ENCODE measurements at places on chromosomes 2 and 18.

GRCh38 chr2:239378918-239379640 lies 21.7 kb downstream of the HDAC4 start:
- DNase-seq = no peak

DNA sequence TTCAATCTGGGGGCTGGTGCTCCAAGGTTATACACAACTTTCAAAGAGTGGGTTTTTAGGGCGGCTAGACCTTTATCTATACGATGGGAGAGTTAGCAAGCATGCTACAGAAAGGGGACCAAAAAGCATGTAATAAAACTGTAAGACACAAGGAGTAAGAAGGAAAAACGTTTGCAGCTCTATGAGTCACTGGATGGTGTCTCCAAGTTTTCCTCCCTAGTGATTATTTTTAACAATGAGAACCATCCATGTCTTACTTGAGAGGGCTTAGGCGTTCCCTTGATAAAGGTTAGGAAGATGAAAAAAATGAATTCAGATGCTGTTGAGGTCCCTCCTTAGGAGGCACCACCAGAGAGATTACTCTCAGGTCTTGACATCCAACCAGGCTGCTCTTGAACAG lies 75.9 kb downstream of the HRH4 start:
- DNase-seq = no peak

DNA sequence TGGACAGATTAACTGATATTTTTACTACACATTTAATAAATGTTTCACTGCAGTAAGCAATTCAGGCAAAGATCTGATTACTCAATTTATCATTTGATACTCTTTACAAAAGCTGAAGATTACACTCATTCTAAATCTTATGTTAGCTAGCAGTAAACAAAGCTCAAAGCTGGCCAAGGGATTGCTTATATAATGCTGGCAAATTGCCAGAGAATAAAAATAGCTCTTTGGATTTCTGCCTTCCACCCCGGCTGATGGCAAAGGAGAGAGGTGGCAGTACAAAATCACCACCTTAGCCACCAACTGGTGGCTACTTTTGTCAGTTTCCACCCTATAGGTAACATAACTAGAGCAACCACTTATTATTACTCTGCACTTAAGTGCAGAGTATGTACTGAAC lies 320.5 kb downstream of the FSIP2 start:
- DNase-seq = no peak

GRCh38 chr2:228669690-228670089 lies 488.2 kb upstream of the SPHKAP start:
- no peak for DNase-seq

DNA sequence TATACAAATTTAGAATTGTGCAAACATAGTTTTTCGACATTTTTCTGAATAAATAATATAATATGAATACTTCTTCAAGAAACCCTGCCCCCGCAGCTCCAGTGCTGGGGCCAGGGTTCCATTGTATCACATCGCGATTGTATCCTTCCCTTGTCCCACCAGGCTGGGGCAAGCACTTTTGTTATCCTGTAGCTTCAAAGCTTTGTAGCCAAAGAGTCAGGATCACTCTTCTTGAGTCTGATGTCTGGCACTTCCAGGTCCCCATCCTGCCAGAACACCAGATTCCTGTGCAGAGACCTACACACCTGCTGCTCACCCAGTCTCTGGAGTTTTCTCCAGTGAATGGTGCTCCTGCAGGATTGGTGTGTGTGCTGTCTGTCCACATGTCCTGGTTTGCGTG lies 186.9 kb downstream of the ASB1 start:
- no peak for DNase-seq

DNA sequence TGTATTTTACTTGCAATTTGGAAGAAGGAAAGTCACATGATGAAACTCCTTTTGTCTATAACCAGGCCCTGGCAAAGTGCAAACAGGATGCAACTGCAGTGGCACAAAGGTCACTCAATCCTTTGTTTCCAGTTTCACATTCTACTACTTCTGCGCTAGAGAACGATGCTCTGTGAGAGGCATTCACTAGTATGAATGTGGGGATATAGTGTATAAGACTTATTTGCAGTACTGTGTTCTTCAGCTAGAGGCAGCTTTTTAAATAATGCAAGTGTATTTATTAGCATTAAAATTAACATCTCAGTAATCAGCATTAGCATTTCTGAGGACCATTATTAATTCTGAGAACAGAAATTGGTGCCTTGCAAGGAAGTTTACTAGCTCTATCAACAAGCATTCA lies 68.9 kb downstream of the PRPF40A start:
- DNase-seq = peak; percentile 7

DNA sequence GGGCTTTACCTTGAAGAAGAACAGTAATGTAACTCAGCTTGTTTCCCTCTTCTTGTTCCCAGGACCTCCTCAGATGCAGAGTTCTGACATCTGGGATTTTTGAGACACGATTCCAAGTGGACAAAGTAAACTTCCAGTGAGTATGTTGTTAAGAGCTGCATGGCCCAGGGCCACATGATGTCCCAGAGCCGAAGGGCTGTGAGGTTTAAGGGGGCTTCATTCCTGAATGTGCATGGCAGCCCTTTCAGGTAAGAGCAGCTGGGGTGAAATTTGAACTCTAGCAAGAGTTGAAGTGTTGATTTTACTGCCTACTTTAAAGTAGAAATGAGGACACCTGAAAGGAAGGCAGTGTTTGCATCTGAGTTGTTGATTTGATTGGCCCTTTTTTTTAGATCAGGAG lies 13.3 kb downstream of the CHMP1B start:
- no peak for DNase-seq

Data from kidney tubule cell (primary cell).